ENCODE measurements at places on chromosomes 7 and 10.

DNA sequence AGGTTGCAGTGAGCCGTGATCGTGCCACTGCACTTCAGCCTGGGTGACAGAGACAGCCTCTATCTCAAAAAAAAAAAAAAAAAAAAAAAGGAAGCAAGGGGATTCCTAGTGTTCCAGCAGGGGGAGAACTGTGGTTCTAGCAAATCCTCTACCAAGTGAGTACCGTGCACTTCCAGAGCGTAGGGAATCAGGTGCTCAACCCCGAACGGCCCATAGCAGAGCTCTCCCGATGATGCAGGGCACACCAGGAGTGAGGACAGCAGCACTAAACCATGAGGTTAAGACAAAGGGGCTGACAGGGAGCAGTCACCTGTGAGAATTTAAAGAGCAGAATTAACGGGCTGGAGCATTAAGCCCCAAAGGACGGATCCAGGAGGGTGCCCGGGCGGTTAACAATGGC, 173.6 kb downstream of the PTPRN2 start:
- no peak for DNase-seq

DNA sequence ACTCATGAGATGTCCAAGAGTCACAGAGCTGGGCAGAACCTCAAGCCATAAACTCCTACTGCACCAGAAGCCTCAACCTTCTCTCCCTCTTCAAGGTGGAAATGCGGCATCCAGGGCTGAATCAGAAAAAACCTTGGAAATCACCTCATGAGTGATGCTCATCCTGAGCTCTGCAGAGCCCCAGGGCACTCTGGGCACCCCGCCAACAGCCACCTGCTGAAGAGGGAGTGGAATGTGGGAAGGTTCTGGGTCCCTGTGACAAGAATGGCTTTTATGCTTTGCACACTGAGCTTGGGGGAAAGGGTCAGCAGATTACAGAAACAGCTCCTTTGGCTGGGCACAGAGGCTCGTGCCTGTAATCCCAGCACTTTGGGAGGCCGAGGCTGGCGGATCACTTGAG, 18.8 kb downstream of the NUDT1 start:
- DNase-seq = no peak

DNA sequence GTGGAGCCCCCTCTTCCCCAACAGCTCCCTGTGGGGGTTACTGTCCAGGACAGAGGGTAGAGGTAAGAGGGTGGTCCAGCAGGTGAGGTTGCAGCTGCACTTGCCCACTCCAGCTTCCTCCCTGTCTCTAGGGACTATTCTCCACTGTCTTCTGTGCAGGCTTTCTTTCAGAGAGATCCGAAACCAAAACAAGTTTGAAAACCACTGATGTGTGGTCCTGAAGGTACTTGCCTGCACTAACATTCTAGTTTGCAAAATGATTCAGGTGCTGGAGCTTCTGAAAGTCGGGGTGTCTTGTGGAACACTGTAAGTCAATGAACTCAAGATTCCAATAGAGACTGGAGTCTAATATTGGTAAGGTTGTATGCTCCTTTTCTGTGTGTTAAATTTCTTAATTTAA, 63.1 kb downstream of the BLNK start:
- DNase-seq = no peak

GRCh38 chr10:27019827-27020226, 80.5 kb downstream of the ANKRD26 start:
- DNase-seq = no peak

DNA sequence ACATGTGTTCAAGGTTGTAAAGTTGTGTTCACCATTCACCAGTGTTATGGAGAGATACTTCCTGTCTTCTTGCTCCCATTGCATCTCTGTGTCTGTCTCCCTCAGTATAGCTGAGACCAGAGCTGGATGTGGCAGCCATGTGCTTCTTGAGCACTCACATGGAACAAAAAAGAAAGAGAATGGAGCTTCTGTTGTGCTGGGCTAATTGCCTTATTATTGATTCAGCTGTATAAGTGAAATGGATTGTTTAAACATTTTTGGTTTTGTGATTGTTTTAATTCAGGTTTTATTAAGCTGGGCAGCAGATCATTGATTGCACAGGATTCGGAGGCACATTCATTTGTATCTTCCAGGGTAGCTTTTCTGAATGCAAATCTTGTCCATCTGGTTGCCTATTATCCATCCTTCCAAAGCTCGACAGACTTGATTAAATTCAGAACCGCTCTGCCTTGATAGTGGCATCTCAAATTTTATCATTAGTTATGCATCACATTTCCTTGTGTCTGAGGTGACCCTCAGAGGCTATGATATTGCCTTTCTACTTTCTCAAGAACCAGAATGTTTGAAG, 119.9 kb downstream of the CCNY start:
- DNase-seq = no peak

DNA sequence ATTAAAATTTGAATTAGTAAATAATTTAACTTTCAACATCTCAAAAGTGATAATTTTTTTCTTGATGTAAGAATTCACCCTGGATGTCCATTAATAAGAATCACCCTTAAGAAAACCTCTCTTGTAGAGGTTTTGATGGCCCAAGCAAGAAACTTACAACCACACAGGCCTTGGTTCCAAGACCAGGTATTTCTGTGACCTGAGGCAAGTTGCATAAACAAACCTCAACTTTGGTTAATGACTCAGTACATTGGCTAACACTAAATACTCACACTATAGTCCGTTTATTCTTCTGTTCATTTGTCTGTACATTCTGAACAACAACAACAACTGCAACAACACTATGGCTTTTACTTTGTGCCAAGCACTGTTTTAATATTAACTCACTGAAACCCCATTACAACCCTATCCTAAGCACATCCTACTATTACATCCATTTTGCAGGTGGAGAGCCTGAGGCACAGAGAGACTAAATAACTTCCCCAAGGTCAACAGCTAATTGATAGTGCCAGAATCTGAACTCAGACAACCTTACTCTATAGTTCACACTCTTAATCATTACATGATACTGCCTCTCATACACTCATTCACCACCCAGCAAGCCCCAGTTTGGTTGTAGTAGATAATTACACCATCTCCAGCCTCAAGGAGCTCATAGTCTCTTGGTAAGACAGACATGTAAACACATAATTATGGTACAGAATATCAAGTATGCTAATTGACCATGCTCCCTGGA, 6.6 kb downstream of the ANK3 start:
- no peak for DNase-seq

- DNase-seq = no peak
Observed at GRCh38 chr10:68067029-68067428, 8.1 kb downstream of the HERC4 start.

DNA sequence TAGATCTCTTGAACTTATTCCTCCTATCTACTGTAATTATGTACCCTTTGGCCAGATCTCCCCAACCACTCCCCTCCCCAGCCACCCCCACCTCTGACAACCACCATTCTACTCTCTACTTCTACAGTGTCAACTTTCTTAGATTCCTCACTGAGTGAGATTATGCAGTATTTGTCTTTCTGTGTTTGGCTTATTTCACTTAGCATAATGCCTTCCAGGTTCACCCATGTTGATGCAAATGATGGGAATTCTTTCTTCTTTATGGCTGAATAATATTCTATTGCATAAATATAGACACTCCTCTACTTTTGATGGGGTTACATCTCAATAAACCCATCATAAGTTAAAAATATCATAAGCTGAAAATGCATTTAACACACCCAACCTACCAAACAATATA, 21.3 kb upstream of the HNRNPH3 start:
- DNase-seq = no peak

DNA sequence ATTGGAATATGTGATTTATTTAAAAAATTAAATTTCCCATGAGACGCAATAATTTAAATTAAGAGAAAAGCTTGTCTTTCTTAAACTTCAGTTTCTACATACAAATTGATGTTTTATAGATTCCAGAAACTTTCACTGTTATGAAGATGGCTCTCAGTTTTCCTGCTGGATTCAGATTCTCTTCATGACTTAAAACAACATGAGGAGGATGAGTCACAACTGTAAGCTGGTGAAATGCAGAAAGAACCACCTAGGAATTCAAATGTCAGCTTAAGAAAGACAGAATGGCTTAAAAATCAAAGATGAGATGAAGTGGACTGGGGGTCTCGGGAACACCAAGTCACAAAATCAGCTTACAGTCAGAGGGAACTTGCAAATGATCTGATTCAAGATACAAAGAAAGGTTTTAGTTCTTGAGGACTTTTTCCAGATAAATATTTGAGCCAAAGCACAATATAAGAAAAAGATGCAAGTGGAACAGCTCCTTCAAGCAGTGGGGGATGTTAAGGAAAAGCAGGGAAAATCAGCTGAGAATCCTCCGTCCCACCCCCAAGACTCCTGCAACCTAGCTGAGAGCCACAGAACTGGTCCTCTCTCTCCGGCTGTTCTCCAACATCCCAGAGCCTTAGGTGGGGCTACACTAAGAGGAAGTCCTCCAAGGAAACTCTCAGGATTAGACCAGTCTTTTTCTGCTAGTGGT, 279.8 kb downstream of the KCNMA1 start:
- DNase-seq = no peak

- DNase-seq = peak; percentile 16
Observed at GRCh38 chr7:50092579-50093491, at the start of gene ZPBP. TSS of gene ZPBP (minus strand) at chr7:50093246. CDS start at chr7:50093194, 52 bp downstream.

DNA sequence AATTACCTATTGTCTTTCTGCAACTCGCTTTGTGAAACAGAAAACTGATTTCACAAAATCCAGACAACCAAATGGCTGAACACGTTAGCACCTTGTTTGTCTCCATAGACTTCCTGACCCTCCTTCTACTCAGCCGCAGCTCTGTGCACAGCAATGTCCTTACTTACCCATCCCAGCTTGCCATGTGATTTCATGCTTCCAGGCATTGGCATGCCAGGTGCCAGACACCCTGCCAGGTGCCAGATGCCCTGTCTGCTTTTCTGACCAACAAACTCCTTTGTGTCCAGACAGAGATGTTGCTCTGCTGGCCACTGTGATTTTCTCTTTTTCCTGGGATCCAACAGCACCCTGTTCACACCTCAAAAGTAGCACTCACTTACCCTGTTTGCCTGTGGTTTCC, 16.1 kb upstream of the FAM170B start:
- DNase-seq = no peak

DNA sequence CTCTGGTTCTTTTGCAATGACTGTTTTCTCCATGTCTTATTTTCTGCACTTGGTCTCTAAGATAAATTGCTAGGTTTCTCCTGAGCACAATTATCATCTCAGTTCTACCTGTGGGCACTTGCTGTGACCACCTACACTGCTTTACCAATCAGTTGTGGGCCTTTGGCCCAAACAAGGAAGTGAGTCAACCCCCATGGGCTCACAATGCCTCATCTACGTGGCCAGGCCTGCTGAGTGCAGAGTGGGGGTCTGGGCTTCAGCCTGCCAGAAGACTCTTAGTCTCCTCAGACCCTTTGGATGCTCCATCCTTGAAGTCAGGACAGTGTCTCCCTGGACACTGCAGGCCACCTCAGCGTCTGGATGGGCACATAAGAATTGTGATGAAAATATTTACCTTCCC, 20.3 kb downstream of the SCART1 start:
- DNase-seq = no peak

DNA sequence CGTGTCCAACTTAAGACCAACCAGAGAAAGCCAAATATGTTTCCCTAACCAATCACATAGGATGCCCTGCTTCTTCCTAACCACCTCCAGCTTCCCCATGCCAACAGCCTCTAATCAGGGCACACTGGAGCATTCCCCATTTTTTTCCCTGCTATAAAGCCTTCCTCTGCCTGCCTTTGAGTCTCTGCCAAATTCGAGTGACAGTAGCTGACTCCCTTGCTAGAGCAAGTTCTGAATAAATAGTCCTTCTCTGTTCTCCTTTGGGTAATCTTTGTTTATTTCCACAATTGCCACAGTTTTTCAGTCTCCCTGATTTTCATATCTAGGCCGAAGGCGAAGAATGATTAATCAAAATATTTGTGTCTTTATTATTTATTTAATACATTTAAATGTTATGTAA, 96.7 kb downstream of the ANLN start:
- no peak for DNase-seq

DNA sequence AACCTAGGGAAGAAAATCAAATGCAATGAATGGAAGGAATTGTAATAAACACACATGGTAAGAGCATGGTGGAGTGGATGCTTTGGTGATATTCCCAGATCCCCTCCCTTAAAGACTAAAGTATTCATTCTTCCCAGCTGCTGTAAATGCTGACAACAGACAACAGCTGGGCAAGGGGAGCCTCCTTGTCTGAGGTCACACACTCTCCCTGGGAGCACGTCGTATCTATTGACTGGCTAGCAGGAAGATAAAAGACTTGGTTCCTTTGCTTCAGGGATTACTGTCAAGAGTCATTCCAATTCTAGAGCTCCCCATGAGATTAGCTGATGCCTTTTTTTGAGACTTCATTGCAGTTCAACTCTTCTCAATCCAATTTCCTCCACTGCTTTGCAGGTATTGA, 443.5 kb upstream of the ETV1 start:
- DNase-seq = no peak

DNA sequence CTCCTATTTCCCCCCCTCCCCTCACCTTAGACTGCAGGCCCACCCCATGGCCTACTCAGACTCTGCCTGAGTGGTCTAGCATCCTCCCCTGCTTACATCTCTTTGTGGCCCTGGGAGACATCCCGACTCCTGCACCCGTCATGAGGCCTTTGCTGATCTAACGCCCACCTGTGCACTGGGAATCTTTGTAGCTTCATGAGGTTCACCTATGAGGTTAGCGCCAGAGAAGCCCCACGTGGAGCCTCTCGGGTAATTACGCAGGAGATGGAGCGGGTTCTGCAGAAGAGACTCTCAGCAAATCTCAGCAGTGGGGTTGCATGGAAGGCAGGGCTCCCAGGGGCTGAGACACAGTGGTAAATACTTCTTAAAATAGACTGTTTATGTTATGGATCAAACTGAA, 43.5 kb upstream of the HSPA12A start:
- no peak for DNase-seq

- DNase-seq = no peak
Observed at GRCh38 chr10:29922892-29923291, 136.5 kb downstream of the JCAD start.

DNA sequence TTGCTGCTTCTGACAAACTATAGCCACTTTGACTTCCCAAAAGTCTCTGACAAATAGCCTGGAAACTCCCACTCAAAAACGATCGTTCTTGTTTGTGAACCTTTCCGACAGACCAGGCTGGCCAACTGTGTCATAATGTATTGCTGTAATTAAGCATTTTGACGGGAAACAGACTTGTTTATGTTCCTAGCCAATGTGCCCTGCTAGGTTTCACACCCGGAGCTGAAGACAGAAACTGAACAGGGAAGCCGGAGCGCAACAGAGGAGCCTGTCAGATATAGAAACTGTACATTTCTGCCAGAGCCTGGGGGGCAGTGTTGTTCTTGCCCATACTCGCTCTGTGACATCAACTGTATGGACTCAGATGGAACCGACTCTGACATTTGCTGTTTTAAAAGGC, 55.3 kb upstream of the C7orf33 start:
- DNase-seq = no peak

- DNase-seq = peak; percentile 59
Observed at GRCh38 chr10:12130237-12130872, 878 bp downstream of the SEC61A2 start.

- DNase-seq = no peak
Observed at GRCh38 chr7:150003304-150003810, 129.6 kb downstream of the ATP6V0E2 start.

DNA sequence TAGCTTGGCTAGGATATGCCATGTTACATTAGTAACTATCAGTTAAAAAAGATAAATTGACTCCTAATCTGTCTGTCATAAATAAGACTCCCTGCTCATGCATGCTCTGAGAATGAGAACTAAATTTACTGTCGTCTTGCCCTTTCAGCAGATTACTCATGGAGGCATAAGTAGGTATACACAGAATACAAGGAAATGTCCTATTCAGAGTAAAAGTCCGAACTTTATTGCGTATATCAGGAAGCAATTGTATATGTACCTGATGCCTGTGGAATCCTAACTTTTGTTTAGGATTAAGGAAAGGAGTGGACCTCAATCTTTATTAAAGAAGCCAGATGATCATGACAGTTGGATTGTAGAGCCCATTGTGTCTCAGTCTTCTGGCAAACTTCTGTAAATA, 118.6 kb downstream of the THSD7A start:
- DNase-seq = no peak
